ENCODE measurements at places on chromosomes 6 and 20. TPM values are rescaled to one million over a fixed set of nuclear protein-coding genes. Genes with fewer than 3 reads are reported as not detected.

The PRSS35 gene
- total RNA-seq = 0.17 TPM

The MAVS gene
- total RNA-seq = 20.1 TPM

The AKIRIN2 gene
- 128 TPM for total RNA-seq

The OR12D3 gene
- not detected for total RNA-seq

The SYTL3 gene
- 28.9 TPM for total RNA-seq

The TP53INP2 gene
- total RNA-seq = 62.0 TPM

The FUT9 gene
- not detected for total RNA-seq

The CD109 gene
- 0.30 TPM for total RNA-seq

The GABRR1 gene
- not detected for total RNA-seq

The CCM2L gene
- not detected for total RNA-seq

DNA sequence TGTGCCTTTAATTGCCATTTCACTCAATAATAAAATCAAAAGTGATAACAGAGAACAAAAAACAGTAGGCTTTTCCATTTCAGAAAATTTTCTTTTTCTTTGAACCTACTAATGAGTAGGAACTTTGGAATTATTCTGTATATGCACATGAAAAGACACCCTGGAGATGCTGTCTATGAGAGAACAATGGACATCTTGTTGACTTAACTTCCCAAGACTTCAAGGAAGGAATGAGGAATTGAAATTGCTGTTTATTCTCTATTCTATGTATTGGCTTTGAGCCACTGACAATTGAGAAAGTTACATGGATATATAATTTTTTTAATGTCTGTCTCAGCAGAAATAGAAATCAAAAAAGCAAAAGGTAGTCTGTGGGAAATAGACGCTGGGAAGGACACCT is 98.6 kb upstream of the PCSK2 start:
- no peak overlapping the region for H3K27ac ChIP-seq
- H3K27me3 ChIP-seq = no peaks in the 10 kb centered on the region
- no peak overlapping the region for H3K4me3 ChIP-seq
- H3K36me3 ChIP-seq = no peaks in the 10 kb centered on the region
- H3K4me1 ChIP-seq = no peaks in the 10 kb centered on the region

GRCh38 chr6:116371120-116371917 is 572 bp downstream of the DSE start:
- DNase-seq = no peak
- H3K4me1 ChIP-seq = peaks cover 29% of the 10 kb centered on the region
- H3K27me3 ChIP-seq = peaks cover 4% of the 10 kb centered on the region
- peaks cover 4% of the 10 kb centered on the region for H3K36me3 ChIP-seq

- H3K4me3 ChIP-seq = no peak overlapping the region
- no peaks in the 10 kb centered on the region for H3K27me3 ChIP-seq
- H3K4me1 ChIP-seq = no peaks in the 10 kb centered on the region
- H3K27ac ChIP-seq = no peak overlapping the region
- DNase-seq = no peak
Observed at GRCh38 chr6:24126586-24127192, 674 bp downstream of the NRSN1 start.

DNA sequence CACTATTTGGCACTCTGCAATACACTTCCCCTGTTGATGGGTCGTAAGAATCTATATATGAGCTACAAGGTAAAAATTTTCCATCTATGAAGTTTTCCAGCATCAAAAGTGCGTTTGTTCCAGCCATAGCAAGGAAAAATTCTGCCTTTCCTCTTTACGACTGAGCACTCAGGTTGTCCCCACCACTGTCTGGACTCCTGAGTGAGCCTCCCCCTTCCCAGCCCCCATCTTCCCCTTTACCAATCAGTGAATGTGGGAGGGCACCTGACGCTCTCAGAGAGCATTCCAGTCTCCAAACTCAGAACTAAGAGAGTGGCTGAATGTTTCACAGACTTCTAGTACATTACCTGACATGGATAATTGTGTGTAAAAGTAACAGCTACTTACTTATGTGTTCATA is at the start of gene ALDH8A1:
ALDH8A1 (minus strand) TSS at position 175 of the 400 bp plus-strand sequence; CDS start at position 127, 48 bp downstream.
- DNase-seq = no peak
- H3K27me3 ChIP-seq = no peaks in the 10 kb centered on the region
- H3K36me3 ChIP-seq = no peaks in the 10 kb centered on the region
- no peak within 1 kb of the TSS for H3K4me3 ChIP-seq

GRCh38 chr6:11232770-11233626 is 530 bp upstream of the NEDD9 start:
- peaks cover under 1% of the 10 kb centered on the region for H3K36me3 ChIP-seq
- peaks cover 43% of the 10 kb centered on the region for H3K4me1 ChIP-seq
- H3K27me3 ChIP-seq = no peaks in the 10 kb centered on the region

DNA sequence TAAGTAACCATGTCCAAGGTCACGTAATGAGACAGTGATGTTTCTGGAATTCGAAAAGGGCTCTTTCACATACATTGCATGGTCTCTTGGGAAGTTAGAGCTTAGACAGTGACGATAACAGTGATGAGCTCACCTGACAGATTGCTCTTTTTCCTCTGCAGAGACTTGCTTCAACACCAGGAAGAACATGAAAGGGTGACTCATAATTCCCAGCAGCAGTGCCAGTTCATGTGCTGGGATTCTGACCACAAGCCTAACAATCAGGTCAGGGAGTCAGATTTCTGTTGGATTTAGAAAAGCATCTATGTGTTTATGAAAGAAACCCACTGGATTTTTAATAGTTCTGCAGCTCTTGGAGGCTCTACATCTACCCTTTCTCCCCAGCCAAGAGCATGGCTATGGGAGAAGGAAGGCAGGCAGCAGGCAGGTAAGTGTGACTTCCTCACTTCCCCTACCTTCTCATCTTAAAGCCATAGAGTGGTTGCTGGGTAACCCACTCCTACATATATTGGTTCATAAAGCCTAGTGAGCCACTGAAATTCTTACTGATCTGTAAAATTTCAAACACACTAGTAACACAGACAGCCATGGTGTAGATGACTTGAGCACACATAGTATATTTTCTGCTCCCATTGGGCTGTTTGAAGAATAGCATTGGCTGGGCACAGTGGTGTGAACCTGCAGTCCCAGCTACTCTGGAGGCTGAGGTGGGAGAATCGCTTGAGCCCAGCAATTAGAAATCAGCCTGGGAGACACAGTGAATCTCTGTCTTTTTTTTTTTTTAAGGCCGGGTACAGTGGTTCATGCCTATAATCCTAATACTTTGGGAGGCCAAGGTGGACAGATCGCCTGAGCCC is 44.4 kb upstream of the LOC128125822 start:
- DNase-seq = no peak
- H3K27ac ChIP-seq = peak overlapping the region; percentile 59
- H3K36me3 ChIP-seq = no peaks in the 10 kb centered on the region
- no peaks in the 10 kb centered on the region for H3K27me3 ChIP-seq
- H3K4me1 ChIP-seq = peaks cover 28% of the 10 kb centered on the region

DNA sequence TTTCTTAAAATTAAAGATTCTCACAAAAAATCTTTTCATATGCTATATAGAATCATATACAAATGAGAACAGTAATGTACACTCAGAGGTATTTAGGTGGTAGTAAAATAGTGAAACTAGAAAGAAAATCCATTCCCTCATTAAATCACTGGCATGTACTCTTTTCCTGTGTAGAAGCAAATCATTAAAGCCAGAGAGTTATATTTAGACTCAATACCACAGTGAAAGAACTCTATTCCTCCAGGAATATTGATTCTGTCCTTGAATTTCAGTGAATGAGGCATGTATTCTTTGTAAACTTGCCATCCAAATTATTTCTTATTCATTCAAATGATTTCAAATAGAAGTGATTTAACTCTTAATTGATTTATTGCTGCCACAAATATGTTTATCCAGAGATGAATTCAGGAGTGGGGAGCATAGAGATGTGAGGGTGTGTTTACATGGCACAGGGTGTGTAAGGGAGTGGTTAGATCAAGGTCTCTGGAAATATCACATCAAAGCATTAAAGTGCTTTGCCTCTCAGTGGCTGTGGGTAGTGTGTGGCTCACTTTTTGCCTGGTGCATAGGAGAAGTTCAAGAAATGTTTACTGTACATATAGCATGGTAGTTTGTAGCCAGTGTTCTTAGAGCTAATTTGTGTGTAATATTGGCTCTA is 141.2 kb downstream of the FAM83B start:
- no peak for DNase-seq
- no peak overlapping the region for H3K27ac ChIP-seq

- no peak for DNase-seq
- no peak overlapping the region for H3K27ac ChIP-seq
- no peak overlapping the region for H3K4me3 ChIP-seq
- peaks cover 1% of the 10 kb centered on the region for H3K4me1 ChIP-seq
- no peaks in the 10 kb centered on the region for H3K27me3 ChIP-seq
Observed at GRCh38 chr6:140316966-140317365, 942.5 kb upstream of the CITED2 start.

- no peak overlapping the region for H3K27ac ChIP-seq
- no peaks in the 10 kb centered on the region for H3K36me3 ChIP-seq
- no peak overlapping the region for H3K4me3 ChIP-seq
- no peaks in the 10 kb centered on the region for H3K27me3 ChIP-seq
- DNase-seq = no peak
Observed at GRCh38 chr20:61861858-61862257, 203.8 kb downstream of the TAF4 start.

DNA sequence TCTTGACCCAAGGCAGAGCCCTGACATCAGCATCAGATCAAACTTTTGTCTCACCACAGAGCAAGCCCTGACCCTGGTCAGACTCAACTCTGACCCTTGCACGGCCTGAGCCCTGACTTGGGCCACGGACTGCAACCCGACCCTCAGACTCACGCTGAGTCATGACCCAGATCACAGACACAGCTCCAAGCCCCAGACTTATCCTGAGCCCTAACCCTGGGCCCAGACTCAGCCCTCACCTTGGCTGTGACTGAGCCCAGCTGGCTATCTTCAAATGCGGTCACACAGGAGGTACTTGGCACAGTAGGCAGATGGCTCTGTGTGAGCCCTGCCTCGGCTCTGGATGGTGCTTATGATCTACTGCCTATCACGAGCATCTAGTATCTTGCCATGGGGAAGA is 602.3 kb downstream of the PTPRT start:
- no peak overlapping the region for H3K27ac ChIP-seq
- no peaks in the 10 kb centered on the region for H3K4me1 ChIP-seq
- H3K27me3 ChIP-seq = no peaks in the 10 kb centered on the region

DNA sequence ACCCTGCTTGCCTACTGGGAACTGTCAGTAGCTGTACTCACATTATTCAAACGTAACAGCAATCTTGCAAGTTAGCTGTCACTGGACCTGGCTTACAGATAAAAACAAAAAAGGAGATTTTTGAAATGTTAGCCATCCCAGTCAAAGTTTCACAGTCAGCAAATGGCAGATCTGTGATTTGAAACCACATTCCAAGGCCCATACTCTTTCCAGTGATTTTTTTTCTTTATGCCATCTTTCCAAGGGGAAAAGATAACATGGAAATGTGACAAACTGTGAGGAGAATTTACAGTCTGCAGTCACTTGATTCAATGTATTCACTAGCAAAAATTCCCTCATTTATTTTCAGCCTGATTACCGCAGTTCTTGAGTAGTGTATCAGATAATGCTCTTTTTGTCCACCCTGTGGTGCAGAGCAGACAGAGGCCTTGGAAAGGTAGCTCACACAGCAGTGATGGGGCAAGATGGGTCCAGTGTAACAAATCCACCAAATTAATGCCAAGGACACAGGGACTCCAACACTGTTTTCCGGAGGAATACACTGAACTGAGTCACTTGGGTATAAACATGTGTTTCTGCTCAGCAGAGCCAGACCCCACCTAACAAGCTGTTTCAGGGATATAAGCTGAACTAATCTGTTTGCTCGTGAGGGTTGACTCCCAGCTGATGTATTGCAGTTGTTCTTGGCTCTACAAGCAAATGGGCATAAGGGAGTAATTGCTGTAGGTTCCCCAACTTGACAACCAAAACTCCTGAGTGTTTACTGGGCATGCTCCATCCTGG is 49.9 kb upstream of the ADGRF1 start:
- peaks cover 16% of the 10 kb centered on the region for H3K27me3 ChIP-seq
- no peak overlapping the region for H3K27ac ChIP-seq
- H3K36me3 ChIP-seq = no peaks in the 10 kb centered on the region

- peaks cover 7% of the 10 kb centered on the region for H3K36me3 ChIP-seq
- H3K27ac ChIP-seq = peak overlapping the region; percentile 100
- DNase-seq = no peak
- peak overlapping the region; percentile 85 for H3K4me3 ChIP-seq
Observed at GRCh38 chr20:38840894-38841470, 35.5 kb downstream of the PPP1R16B start.

DNA sequence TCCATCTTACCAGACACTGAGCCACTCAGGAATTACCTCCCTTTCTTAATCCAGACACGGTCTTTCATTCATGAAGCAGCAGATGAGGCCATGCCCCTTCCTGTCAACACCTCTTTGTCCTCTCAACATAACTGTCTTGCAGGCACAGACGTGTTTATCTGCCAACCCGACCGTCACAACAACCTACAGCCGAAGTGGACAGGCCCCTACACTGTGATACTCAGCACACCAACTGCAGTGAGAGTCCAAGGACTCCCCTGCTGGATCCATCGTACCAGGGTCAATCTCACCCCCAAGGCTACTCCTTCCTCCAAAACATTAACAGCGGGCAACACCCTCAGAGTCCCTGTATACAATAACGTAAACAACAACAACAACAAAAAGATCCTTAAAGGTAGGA is 30.6 kb upstream of the ULBP3 start:
- no peak overlapping the region for H3K27ac ChIP-seq
- peaks cover 24% of the 10 kb centered on the region for H3K27me3 ChIP-seq
- H3K36me3 ChIP-seq = peaks cover 2% of the 10 kb centered on the region
- DNase-seq = no peak
- H3K4me3 ChIP-seq = no peak overlapping the region

DNA sequence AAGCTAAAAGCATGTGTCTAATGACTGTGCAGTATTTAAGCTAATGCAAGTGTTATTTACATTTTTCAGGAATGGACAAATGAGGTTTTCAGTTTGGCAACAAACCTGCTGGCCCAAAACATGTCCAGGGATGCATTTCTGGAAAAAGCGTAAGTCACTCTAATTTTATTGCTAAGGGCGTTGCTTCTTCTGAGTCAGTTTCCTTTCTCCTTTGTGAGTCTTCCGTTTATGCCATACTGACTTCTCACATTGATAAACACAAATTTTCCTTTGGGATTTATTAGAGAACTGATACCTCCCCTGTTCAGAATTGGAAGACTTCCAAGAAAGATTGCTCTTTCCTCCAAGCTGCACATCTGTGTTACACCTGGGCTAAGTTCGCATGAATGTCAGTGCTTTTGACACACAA is 422.9 kb upstream of the PLCB4 start:
- no peak overlapping the region for H3K4me3 ChIP-seq
- peaks cover 6% of the 10 kb centered on the region for H3K4me1 ChIP-seq
- no peak for DNase-seq
- peaks cover 4% of the 10 kb centered on the region for H3K36me3 ChIP-seq
- H3K27me3 ChIP-seq = no peaks in the 10 kb centered on the region

Measured in T-helper 17 cell (primary cell).